Nucleus accumbens (tissue), 56 donors: ENCODE measurements at places on chromosomes 16 and 17.

DNA sequence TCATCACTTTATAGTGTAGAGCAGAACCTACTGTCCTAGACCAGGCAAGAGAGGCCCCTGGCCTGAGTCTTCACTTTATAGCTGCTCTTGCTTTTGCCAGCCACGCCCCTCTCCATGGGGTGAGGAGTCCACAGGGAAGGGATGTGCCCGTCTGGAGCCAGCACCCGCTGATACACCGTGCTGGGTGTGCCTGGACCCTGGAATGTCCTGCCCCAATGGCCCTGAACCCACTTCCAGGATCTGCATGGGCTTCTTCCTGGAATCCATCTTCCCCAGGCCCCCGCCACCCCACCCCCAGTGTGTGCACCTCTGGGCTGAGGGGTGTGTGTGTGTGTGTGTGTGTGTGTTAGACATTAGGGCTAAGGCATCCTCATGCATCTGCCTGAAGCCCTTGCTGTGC is 44.9 kb downstream of the MEOX1 start:
- no peak for DNase-seq

- DNase-seq, result no peak
These were observed 40.5 kb downstream of the PSME3IP1 start for GRCh38 chr16:57145046-57146021.

DNA sequence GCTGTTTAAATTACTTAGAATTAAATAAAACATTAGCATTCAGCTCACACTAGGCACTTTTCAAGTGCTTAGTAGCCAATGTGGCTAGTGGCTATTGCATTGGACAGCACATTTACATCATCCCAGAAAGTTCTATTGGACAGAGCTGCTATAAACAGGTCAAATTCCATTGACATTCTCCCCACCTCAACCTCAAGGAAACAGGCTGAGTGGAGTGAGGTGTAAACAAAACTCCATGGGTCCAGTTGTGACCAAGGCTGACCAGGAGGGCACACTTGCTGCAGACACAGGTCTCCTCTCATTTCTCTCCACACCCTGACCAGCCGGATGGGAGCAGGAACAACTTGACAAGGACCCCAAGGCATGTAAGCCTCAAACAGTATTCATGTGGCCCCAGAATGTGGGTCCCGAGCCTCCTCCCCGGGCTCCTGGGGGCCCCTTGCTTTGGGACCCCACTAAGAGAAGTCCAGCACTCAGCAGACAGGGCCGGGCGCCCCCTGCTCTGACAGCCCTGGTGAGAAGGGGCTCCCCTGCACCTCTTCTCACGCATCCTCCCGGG is 488 bp downstream of the C17orf113 start:
- no peak for DNase-seq

DNA sequence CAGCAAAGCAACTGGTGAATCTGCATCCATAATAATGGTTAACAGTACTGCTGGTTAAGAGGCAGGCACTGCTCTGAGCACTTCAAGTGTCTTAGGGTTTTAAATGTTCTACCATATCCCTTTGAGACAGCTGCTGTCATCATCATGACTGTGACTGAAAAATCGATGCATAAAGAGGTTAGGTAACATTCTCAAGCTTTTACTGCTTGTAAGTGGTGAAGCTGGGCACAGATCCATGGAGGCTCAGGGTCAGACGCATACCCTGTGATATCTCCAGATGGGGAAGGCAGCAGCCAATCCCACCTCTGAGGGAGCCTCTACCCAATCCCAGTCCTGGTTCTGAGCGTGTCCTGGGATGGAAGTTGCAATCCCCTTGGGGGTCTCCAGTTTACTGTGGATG is 57.6 kb upstream of the SOX9 start:
- DNase-seq, result no peak

DNA sequence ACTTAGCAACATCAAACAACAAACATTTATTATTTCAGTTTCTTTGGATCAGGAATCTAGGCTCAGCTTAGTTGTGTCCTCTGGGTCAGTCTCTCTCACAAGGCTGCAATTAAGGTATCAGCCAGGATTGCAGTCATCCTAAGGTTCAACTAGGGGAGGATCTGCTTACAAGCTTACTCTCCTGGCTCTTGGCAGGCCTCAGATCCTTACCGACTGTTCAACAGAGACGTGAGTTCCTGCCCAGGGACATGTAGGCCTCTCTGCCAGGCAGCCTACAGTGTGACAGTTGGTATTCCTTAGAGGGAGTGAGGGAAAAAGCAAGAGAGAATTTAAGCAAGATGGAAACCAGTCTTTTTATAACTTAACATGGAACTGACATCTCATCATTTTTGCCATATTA is 294.0 kb downstream of the ZFHX3 start:
- DNase-seq, result no peak

DNA sequence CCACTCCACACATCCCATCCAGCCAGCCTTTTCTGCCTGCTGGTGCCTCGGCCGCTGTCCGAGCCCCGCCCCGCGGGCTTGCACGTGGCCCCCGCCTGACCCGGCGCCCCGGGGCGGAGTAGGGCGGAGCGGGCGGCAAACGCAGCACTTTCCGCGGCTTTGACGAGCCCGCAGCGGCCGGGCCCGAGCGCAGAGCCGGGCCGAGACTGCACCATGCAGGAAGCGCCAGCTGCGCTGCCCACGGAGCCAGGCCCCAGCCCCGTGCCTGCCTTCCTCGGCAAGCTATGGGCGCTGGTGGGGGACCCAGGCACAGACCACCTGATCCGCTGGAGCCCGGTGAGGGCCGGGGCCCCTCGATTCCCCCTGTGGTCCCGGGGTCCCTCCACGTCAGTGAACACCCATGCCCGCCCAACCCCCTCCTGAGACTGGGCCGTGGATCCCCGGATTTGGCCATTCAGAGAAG is at the start of gene HSF4:
Gene HSF4, plus strand, starts transcription at position 147 of the 463 bp plus-strand sequence. Its CDS starts 67 bp downstream, at position 214.
- no peak for DNase-seq

- no peak for DNase-seq
These were observed 154.8 kb downstream of the VPS53 start for GRCh38 chr17:559551-560431.

GRCh38 chr16:61540216-61540615 is 496.0 kb downstream of the CDH8 start:
- DNase-seq, result no peak

GRCh38 chr17:17055286-17056155 is 13.3 kb downstream of the MPRIP start:
- DNase-seq, result no peak

DNA sequence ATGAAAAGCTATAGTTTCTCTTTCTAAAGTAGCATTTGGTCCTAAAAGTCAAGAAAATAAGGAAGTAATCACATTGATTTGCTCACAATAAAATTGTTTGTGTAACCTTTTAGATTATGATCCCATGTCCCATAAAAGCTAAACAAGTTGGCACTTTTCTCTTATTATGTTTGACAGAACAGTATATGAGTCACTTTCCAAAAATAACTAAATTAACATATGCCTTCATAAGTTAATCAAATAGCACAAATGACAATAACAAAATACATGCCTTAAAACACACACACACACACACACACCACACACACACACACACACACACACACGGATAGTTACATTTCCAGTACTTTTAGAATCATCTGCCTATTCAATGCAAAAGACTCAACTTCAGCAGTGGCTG is 2.8 kb downstream of the MED13 start:
- DNase-seq, result no peak

- no peak for DNase-seq
These were observed 26.6 kb upstream of the OR1F1 start for GRCh38 chr16:3161235-3162018.

DNA sequence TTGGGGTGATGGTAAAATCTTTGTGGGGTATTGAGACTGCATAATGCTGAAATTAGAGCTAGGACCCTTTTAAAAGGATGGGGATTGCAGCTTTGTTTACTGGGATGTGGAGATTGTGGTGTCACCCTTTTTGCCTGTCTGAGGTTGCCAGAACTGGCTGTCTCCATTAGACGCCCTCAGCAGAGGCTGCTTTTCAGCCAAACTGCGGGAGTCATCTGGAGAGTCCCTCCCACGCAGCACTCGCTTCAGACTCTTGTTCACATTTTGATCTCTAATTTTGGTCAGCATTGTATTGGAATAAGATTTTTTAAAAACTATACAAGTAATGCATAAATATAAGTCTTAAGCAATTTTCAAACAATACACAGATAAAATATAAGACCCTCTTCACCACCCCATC is 27.9 kb upstream of the JPT2 start:
- no peak for DNase-seq

- DNase-seq, result no peak
These were observed 900.8 kb upstream of the GOT2 start for GRCh38 chr16:59634951-59635350.

DNA sequence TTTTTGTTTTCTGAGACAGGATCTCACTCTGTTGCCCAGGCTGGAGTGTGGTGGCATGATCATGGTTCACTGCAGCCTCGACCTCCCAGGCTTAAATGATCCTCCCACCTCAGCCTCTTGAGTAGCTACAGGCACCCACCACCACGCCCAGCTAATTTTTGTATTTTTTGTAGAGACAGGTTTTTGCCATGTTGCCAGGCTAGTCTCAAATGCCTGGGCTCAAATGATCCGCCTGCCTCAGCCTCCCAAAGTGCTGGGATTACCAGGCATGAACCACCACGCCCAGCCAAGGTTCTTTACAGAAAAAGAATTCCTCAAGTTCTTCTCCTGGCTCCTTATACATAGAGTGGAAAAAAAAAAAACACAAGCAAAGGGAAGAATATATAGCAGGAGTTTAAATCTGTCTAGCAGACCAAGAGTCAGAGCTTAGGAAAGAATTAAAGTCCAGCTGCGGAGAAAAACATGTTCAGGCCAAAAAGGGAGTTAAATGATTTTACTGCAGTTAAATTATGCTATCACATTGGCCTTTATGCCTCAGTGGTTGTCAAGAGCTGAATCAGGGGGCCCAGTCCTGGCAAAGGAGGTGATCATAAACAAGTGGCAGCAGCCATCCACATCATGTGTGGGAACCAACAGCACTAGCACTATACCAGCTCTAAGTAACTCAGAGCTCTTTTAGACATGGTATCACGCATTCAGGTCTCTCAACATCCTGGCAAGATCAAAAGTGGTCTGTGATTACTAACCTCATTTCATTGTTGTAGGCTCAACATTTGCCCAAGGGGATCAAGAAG is 39.3 kb downstream of the LIG3 start:
- no peak for DNase-seq

DNA sequence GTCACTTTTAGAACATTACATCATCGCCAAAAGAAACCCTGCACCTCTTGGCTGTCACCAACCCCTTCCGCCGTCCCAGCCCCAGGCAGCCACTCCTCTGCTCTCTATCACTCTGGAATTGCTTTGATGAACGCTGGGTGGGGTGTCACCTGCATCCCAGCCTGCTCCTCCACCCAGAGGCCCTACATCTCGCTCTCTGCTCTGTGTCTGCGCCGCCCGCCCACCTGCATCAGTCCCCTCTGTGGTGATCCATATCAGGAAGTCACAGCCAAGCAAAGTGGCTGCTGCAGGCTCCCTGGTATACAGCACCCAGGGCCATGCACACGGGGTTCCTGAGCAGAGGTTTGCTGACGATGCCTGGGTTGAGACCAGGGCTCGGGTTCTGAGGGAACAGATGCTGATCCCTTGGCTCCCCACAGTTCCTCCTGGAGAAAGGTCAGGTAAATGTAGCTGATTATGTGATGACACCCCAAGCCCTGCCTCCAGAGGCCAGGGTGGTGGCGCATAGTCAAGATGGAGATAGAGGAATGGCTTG is 30.8 kb downstream of the MPRIP start:
- no peak for DNase-seq
